NCI-H1105 treated with DMSO at 0.1 percent for 48 hours (cell line): ENCODE measurements at places on chromosomes 7 and 10.

- DNase-seq, result no peak
Observed at GRCh38 chr10:64209561-64209960, 688.4 kb downstream of the REEP3 start.

DNA sequence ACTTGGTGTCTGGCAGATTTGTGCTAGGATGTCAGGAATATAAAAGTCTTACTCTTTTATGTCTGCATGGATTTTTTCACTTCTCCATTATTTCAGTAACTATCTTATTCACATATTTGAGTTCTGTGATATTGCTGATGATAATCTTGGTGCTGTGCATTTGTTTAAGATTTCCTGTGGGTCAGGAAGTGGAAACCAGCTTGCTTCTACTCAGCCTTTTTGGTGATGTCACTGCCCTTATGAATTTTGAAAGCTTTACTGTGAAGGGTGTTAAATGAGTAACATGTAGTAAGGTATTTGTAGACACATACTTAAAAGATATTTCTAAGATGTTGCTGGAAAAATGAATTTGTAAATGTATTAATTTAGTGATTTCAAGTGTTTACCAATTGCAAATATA lies 69.5 kb upstream of the VOPP1 start:
- DNase-seq, result no peak

DNA sequence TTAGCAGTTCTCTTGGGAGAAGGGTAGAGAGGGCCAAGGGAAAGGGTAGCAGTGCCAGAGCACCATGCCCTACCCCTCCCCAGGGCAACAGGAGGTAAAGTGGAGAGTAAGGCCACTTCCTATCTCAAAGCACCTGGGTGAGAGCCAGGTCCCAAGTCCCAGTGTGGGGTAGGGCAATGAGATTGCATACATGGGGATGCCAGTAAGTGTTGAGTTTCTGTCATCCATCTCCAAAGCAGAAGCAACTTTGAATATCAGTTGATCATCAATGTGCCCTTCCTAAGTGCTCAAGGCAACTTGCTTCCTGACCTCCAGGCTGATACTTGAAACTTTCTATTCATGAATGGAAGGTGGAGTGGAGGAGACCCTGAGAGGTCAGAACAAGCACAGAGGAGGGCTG lies 2.2 kb upstream of the CAMK2G start:
- no peak for DNase-seq

- peak; percentile 24 for DNase-seq
Observed at GRCh38 chr7:36473454-36474282, 84.0 kb downstream of the ANLN start.

GRCh38 chr10:87767253-87767652 lies 50.8 kb downstream of the ATAD1 start:
- no peak for DNase-seq

DNA sequence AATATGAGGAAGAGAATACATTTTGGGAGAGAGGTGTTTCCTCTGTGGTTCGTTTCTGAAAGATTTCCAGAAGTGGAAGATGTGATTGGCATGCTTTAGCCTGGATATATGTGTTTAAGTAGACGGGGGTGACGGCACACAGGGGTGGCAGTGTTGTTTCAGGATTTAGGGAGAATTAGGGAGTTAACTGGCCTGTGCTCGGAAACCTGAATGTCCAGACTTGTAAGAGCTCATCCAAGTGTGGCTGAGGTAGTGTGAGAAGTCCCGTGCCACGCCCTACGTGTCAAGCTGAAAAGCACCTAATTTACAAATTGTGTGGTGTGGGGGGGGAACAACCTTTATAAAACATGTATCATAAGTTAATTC lies 1.1 kb downstream of the RALA start:
- peak; percentile 27 for DNase-seq

- no peak for DNase-seq
Observed at GRCh38 chr7:133011746-133012145, 70.1 kb downstream of the CHCHD3 start.

GRCh38 chr10:5532618-5533097 lies 7.9 kb downstream of the CALML3 start:
- DNase-seq, result no peak

- DNase-seq, result no peak
Observed at GRCh38 chr10:28169525-28169924, 133.3 kb downstream of the MPP7 start.

DNA sequence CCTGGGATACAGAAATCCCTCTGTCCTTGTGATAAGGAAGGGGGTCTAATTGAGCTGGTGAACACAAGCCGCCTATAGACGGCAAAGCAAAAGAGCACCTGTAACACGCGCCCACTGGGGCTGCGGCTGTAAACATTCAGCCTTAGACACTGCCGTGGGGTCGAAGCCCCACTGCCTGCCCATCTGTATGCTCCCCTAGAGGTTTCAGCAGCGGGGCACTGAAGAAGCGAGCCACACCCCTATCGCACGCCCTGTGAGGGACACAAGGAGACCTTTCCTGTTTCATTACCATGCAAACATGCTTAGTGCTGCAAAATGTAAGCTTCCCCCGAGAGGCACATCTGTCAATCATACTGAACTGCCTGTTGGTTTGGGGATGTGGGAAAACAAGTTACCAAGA lies 82.1 kb downstream of the NRP1 start:
- DNase-seq, result no peak

GRCh38 chr7:55365675-55366460 lies 731 bp downstream of the LANCL2 start:
- peak; percentile 85 for DNase-seq

DNA sequence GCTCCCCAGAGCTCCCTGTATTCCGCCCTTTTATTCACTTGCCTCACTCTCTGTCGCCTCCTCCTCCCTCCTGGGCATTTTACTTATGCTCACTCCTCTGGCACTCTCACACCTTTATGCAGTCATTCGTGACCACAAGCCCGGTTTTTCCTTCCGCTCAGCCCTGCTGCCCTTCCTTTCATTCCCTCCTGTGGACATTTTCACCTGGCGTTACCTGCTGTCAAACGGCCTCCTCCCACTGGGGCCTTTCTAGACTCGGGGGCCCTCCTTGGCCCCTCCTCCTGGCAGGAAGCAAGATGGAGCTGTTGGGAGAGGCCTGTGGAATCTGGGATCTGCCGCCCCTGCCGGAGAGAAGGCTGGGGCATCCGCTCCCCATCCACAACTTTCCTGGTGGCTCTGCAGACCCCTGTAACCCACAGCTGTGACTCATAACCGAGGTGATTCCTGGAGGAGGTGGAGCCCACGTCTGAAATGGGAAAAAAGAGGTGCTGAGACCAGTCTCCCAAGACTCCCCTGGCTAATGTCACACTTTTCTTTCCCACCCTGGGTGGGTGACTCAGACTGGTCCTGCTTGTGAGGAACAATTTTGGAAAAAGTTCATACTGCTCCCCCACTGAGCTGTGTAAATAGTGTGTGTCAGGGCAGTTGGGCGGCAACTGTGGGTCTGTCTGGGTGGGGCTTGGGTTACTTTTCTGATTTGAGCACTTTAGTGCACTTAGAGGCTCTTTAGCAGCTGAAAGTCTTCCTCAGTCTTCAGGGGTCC lies 1.2 kb downstream of the VCL start:
- DNase-seq, result no peak

DNA sequence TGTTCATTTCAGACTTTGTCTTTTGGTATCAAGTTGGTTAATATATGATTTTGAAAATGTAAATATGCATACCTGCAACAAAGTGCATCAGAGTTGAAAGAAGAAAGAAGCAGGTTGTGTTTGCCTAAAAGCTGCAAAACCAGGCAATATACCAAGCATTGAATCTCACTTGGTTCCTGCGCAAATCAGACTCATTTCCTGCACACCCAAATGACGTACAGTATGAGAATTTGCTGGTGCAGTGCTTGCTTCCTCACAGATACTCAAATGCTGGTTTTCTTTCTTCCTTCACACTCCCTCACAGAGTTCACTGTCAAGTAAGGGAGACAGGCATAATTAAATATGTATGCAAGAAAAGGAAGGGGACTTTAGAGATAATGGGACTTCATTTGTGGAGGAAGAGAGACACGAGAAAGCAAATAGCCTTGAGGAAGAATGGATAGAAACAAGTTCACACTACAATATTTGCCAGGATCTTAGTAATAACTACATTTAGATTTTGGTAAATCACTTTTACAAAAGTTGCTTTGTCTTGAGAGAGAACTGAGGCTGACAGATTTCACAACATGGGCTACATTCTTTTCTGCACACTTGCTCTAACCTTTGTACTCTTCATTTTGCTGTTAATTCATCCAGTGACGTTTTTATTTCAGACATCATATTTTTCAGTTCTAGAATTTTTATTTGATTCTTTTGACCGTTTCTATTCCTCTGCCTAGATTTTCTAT lies 56.9 kb upstream of the AOAH start:
- DNase-seq, result no peak

GRCh38 chr7:133381965-133382364 lies 129.1 kb downstream of the EXOC4 start:
- no peak for DNase-seq

GRCh38 chr7:7672545-7673239 lies 32.1 kb downstream of the UMAD1 start:
- DNase-seq, result no peak

DNA sequence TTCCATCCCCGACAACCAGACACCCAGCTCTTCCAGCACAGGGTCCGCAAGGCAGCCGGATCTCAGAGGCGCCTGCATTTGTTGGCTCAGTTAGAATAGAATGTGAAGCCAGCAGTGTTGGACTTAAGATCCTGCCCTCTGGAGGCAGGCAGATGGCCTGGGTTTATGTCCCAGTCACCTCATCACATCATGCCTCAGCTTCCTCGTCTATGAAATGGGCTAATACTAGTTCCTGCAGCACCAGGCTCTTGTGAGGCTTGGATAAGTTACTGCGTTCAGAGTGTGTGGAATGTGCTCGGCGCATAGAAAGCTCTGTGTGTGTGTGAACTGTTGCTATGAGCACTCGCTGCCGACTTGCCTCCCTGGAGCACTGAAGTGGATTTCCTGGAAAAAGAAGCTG lies 202.5 kb upstream of the GPR26 start:
- no peak for DNase-seq

DNA sequence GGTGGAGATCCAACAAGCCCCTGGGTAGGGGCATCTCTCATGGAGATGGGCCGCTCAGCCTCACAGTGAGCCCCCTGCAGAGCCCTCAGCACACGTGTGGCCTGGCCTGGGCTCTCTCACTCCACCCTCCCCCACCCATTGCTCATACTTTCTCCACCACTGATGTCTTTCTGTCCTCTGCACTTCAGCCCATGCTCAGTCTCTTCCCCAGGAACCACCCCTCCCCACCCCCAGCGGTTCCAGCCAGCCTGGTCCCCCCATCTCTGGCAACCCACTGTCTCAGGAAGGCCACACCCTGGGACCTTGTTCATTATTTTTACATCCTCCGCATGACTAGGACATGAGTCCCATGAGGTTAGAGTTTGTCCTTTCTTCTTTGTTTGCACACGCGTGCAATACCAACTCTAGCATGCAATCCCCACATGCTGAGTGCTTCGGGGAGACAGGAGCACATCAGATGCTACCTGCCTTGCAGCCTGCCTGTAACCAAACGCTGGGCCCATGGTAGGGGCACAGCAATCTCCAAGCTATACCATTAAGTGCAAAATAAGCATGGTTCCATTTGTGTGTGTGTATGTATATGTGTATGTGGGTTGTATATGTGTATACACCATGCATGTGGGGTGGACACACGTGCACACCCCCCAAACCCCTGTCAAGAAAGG lies 408.4 kb upstream of the FOXK1 start:
- DNase-seq, result no peak

- DNase-seq, result no peak
Observed at GRCh38 chr10:82867056-82867455, 992.1 kb downstream of the NRG3 start.

- DNase-seq, result no peak
Observed at GRCh38 chr7:35571611-35572240, 123.2 kb downstream of the HERPUD2 start.

- DNase-seq, result no peak
Observed at GRCh38 chr10:114632869-114633715, 25.0 kb downstream of the ABLIM1 start.

- no peak for DNase-seq
Observed at GRCh38 chr10:104043854-104044253, 41.8 kb downstream of the COL17A1 start.

GRCh38 chr10:130834170-130834569 lies 477.4 kb downstream of the TCERG1L start:
- no peak for DNase-seq

GRCh38 chr10:15401382-15401781 lies 30.3 kb upstream of the FAM171A1 start:
- no peak for DNase-seq

DNA sequence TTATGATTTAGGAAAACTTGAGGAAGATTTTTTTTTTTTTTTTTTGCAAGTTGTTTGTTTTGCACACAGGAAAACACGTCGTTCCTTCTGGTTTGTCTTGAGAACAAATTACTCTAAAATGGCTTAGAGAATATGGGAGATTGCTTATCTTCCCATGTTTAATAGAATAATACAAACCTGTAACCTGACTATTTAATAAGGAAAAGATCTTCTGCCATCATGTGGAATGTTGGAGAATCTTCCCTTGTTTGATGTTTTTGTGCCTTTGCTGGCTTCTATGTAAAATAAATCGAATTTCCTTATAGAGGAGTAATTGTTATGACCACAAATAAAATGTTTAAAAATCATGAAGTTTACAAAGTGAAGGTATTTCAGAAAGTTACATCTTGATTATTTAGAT lies 818.8 kb downstream of the GATA3 start:
- no peak for DNase-seq

- no peak for DNase-seq
Observed at GRCh38 chr10:101136007-101136707, 5.1 kb downstream of the TLX1 start.

- peak; percentile 25 for DNase-seq
Observed at GRCh38 chr10:118568327-118568848, 27.1 kb downstream of the PRLHR start.

DNA sequence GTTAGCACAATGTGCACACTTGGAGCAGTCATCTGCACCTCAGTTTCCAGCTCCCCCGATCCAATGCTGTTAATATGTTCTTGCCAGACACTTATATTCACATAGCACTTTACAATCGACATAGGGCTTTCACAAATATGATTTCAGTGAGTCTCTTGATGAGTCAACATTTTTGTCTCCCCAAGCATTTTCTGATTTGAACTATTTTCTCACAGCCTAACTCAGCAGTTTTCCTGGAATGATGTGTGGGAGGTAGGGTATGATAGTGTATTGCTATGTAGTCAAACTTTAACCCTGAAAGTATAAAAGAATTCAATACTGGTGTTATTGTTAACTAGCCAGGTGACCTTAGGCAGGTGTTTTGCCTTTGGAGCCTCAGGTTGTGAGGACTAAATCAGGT lies 82.5 kb upstream of the LRGUK start:
- no peak for DNase-seq

DNA sequence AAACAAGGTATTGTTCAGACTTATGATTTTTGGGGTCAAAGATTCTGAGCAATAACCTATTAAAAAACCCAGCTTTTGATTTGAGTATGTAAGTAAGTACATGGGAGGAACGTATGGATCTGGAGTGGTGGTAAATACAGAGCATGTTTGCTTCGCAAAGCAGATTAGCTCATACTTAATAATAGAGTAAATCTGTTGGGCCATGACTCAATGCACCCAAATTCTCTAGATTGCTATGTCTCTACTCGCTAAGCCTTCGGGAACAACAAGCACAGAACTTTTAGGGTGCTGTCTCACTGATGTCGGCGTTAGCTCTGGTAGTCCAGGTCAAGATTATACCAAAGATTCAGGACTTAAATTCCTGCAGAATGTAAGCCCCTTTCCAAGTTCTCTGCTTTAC lies 807 bp upstream of the MINPP1 start:
- DNase-seq, result no peak
